ENCODE measurements at places on chromosomes 6 and 20.

GRCh38 chr6:79946272-79947190 lies 822 bp downstream of the ELOVL4 start:
- DNase-seq, result no peak

DNA sequence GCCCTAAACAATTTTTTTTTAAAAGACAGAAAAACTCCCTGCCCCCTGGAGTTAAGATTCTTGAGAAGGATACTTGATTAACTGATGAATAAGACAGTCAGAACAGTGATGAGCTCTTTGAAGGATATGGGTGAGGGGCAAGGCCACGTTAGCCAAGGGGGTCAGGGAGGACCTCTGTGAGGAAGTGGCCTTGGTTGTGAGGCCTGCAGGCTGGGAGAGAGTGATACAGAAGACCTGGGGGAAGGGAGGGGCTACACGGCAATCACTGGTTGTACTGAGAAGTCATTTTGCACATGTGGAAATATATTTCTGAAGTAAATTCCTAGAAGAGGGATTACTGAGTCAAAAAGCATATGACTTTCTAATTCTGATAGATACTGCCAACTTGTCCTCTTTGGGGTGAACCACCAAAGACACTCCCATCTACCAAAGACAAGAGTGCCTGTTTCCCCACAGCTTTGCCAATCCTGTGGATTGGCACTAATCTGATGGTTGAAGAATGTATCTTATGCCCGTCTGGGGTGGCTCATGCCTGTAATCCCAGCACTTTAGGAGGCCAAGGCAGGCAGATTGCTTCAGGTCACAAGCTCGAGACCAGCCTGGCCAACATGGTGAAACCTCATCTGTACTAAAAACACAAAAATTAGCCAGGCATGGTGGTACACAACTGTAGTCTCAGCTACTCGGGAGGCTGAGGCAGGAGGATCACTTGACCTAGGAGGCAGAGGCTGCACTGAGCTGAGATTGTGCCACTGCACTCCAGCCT lies 22.3 kb upstream of the BCAS4 start:
- DNase-seq, result no peak

DNA sequence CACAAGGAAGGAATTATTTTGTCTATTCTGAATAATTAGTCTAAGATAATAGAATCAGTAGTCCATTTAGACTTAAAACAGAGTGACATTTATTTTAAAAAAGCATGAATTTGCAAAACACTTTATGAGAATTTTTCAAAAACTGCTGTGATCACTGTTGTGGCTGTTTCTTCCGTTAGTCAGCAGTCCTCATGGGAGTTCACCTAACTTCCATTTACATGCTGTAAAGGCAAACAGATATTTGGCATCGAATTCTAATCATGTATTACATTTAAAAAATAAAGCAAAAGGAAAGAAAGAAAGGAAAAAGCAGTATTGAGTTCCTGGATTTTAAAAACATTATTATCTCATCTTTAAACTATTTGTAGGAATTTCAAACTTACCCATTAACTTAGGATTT lies 111.8 kb downstream of the MTHFD1L start:
- DNase-seq, result no peak

- DNase-seq, result no peak
Measured at GRCh38 chr6:39470506-39470905, 148.0 kb upstream of the KCNK16 start.

DNA sequence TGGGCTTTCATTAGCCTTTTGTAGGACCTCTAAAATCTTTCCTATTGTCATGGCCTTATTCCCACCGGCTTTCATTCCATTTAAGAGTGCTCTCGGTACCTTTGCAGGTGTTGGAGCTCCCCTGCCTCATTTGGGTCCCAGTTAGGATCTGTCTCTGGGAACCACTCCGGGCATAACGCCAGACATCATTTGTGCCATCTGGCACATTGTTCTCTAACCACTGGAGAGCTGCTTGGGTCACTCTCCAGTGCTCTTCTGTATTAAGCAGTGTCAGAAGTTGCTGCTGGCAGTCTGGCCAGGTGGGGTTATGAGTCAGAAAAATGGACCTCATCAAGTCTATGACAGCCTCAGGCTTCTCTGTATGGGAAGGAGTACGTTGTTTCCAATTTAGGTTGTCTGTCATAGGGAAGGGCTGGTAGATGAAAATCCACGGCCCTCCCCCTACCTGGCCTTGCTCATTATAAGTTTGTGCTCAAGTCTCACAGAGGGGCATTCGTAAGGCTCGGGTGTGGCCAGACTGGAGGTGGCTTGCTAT lies 62.9 kb upstream of the MOCS1 start:
- no peak for DNase-seq

GRCh38 chr20:25364879-25365699 lies 25.5 kb downstream of the ABHD12 start:
- DNase-seq, result no peak

- DNase-seq, result no peak
Measured at GRCh38 chr6:142867355-142867801, 77.6 kb downstream of the HIVEP2 start.

- no peak for DNase-seq
Measured at GRCh38 chr20:64077876-64078551, 1.3 kb downstream of the RGS19 start.

DNA sequence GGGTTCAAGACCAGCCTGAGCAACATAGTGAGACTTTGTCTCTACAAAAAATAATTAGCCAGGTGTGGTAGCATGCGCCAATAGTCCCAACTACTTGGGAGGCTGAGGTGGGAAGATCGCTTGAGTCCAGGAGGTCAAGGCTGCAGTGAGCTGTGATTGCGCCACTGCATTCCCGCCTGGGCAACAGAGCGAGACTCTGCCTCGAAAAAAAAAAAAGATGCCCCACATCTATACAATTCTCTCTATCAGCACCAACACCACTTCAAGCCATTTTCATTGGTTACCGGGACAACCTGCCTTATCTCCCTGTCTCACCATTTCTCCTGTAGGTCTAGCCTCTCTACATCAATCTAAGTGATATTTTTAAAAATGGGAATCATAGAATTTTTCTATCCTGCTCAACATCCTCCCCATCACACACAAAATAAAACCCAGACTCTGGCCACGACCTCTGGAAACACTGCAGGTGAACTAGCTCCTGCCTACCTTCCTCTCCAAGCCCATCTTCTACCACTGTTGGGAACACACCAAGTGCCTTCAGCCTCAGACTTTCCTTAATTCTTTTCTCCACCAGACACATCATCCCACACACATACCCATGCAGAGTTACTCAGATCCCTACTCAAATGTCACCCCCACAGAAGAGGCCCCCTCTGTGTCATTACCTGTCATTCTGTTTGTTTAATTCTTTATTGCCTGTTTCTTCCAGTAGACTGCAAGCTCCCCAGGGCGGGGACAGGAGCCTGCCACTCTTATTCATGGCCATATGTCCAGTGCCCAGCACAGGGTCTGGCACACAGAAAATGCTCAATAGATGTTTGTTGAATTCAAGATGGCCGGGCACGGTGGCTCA lies 9.6 kb upstream of the PLTP start:
- DNase-seq, result no peak
